DMS79 treated with DMSO at 0.1 percent for 48 hours (cell line): ENCODE measurements at places on chromosomes 11 and 22.

DNA sequence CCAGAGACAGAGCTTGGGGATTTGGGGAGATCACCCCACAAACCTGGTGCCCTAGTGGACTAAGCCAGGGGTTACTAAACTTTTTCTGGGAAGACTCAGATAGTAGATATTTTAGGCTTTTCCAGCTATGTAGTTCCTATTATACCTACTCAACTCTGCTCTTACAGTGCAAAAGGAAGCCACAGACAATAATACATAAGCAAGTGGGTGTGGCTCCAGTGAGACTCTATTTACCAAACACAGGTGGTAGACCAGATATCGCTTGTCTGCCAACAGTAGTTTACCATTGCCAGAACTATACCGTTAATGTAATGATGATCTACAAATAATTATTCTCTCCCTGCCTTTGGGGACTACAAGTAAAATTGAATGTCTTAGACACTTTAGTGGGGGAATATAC is 6.9 kb downstream of the LDHC start:
- DNase-seq = no peak

GRCh38 chr11:84140386-84141169 is 854.4 kb upstream of the CCDC90B start:
- DNase-seq = no peak

DNA sequence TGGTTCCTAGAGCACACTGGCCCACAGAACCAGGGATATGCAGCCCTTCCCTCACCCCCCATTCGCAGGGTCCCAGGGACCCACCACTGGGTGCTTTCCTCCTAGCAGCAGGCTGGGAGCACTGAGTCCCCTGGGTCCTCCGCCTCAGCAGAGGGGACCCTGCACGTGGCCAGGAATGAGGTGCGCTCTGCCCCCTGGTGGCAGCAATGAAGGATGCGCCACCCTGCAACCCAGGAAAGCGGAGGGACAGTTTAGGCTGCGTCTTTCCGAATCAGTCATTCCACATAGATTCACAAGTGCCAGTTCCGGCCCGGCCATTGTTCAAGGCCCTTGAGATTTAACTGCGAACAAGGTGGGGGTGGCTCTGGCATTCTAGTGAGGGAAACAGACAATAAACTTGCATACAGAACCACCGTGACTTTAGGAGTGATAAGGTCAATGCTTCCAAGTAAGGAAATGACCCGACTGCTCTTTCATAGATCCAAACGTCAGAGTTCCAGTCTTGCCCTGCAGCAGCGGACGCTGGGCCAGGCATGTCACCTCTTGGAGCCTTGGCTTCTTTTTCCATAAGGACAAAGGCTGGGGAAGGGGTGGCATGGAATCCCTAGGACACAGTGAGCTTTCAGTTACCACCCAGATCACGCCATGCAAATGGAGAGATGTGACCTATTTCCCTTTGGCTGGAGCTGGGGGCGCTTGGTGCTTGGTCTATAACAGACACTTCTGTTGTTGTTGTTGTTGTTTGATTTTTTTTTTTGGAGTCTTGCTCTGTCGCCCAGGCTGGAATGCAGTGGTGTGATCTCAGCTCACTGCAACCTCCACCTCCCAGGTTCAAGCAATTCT is 7.7 kb downstream of the RIN1 start:
- peak; percentile 52 for DNase-seq

- DNase-seq = peak; percentile 76
These were observed 62.7 kb downstream of the MCM5 start for GRCh38 chr22:35462498-35463230.

GRCh38 chr22:35838855-35839576 is 121.3 kb downstream of the APOL5 start:
- peak; percentile 38 for DNase-seq

GRCh38 chr11:17209939-17210245 is 2.1 kb upstream of the PIK3C2A start:
- DNase-seq = no peak

DNA sequence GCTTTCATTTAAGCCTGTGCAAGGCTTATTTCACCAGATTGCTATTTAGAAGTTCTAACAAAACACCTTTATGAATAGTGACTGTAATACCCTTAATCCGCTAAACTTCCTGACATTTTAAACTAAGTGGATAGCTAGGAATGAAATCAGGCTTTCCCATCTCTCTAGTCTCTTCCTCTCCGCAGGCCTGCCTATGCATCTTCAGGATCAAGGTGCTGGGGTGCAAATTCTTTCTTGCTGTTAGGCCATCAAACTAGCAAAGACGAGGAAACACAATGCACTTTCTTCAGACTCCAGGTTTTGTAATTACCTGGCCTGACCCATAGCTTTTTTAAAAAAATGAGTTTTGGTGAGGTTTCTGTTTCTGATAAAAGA is 149.4 kb downstream of the DBX1 start:
- no peak for DNase-seq

GRCh38 chr22:46663436-46664100 is 43.4 kb downstream of the GRAMD4 start:
- DNase-seq = no peak

DNA sequence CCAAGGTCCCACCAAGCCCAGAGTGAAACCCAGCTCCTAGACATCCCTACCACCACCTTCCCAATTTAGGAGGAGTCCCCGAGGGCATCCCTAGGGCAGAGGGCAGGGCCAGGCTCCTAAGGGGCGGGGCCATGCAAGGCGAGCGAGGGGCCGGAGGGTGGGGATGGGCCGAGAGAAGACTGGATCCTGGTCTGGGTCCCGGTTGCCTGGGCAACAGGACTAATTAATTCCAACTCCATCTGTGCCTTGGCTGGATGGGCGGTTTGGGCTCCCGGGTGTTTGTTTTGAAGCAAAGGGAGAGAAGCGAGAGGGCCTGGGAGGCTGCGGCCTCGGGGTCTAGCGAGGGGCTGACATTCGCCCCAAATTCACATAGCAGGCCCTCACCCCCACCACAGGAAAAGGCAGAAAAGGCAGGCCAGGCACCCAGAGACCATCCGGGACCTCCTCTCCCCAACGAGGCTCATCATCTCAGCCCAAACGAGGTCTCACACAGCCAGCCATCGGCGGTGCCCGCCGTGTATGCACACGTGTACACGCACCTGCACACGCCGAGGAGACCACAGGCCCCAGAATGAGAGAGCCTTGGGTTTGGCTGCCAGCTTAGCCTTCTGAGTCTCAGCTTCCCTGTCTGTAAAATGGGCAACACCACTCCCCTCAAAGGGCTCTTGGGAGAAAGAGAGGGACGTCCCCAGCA is 23.9 kb downstream of the ELFN2 start:
- DNase-seq = no peak

- DNase-seq = no peak
These were observed 42.1 kb upstream of the APLNR start for GRCh38 chr11:57279116-57279515.

GRCh38 chr11:65663639-65664200 is 1.0 kb upstream of the RELA start:
- peak; percentile 20 for DNase-seq

DNA sequence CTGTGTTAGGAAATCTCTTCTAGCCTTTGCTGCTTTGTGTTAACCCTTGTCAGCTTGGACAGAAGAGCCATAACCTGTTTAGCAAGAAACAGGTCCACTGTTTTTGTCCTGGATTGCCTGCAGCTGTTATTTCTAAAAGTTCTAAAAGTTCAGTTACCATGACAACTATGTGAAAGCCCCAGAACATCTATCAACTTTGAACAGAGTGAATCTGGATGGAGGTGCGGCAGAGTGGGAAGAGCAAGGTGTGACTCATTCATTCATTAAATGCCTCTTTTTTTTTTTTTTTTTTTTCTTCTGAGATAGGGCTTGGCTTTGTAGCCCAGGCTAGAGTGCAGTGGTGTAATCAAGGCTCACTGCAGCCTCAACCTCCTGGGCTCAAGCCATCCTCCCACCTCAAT is 50.5 kb downstream of the RBX1 start:
- no peak for DNase-seq

GRCh38 chr11:113021111-113021510 is 59.9 kb downstream of the NCAM1 start:
- no peak for DNase-seq

DNA sequence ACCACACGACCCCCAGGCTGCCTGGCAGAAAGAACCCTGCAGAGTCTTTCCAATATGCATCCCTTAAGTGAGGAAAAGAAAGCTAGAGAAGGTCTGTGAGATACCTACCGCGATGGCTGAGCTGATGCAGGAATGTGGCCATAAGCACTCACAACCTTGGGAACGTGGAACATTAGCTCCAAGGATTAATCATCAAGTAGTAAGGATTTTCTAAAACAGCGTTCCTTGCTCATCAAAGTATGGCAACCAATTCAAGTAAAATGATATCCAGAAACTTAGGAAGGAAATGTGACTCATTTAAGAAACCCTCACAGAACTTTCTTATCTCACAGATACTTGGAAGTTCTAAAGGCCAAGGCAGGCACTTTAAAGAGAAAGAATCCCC is 12.8 kb downstream of the PACSIN2 start:
- DNase-seq = no peak

GRCh38 chr22:38419121-38419857 is 35.7 kb downstream of the KCNJ4 start:
- peak; percentile 35 for DNase-seq

DNA sequence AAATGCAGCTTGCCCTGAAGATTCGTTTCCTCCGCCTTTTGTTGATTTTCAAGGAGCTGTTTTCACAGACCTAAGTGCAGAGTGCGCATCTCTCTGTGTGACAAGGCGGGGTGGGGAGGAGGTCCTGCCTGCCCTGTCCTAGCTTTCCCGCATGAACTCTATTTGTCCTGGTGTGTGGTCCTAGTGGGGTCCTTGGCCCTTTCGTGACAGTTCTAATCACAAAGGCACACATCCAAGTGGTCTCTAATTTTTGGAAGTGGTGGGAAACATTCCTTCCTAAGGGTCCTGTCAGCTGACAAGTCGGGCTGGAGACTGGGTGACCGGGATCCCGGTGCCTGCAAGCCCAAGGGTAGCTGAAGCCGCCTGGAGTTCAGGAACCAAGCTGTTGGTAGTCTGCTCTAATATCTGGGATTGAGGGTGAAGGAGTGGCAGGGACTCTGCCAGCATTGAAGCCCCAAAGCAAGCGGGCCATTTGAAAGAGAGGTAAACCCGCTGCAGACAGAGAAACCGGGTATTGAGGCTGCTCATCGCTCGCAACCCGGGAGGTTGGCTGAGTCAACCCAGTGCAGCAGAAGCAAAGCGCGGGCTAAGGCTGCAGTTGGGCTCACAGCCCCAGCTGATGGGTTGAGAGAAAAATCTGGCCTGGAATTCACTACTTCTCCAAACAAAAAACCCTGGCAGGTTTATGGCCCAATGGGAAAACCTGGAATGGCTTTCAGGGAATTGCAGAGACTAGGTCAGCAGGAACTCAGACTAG is 28.1 kb upstream of the FBXO3 start:
- DNase-seq = peak; percentile 80

GRCh38 chr11:131827430-131827829 is 457.0 kb downstream of the NTM start:
- DNase-seq = no peak

- DNase-seq = no peak
These were observed 8.0 kb upstream of the CLCF1 start for GRCh38 chr11:67381244-67381972.
